Activated naive CD4-positive, alpha-beta T cell treated with anti-CD3 and anti-CD28 coated beads, Interleukin-2, amount 50 U/mL, for 16 hours (primary cell): ENCODE measurements at places on chromosomes 13 and 19.

- DNase-seq = no peak
These were observed 19.0 kb downstream of the EPS8L1 start for GRCh38 chr19:55094456-55095259.

DNA sequence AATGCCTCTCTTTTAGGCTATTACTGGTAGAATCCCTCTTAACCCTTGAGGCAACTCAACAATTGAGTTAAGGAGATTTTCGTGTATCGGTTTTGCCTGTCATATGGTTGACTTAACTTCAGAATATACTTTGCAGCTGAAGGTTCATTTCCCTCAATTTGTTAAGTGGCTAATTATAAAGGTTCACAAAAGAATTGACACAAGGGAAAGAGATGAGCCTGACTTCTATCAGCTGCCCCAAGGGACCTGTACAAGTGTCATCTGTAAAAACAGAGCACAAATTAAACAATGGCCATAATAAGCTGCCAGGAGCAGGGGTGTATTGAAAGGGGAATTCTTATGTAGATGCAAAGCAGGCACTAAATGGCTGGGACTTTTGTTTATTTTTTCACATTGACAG lies 334.8 kb upstream of the OBI1 start:
- DNase-seq = no peak

DNA sequence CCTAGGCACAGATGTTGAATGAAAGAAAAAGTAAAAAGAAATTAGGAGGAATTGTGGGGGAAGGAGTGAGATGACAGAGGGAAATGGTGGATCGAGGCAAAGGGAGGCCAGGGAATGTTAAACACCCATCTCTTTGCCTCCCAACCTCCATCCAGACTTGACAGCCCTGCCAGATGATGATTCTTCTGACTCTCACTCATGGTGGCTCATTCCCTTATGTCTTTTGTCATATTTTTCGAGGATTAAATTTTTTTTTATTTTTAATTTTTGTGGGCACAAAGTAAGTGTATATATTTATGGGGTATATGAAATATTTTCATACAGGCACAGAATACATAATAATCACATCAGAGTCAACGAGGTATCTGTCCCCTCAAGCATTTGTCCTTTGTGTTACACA lies 42.8 kb downstream of the ADGRE1 start:
- no peak for DNase-seq

DNA sequence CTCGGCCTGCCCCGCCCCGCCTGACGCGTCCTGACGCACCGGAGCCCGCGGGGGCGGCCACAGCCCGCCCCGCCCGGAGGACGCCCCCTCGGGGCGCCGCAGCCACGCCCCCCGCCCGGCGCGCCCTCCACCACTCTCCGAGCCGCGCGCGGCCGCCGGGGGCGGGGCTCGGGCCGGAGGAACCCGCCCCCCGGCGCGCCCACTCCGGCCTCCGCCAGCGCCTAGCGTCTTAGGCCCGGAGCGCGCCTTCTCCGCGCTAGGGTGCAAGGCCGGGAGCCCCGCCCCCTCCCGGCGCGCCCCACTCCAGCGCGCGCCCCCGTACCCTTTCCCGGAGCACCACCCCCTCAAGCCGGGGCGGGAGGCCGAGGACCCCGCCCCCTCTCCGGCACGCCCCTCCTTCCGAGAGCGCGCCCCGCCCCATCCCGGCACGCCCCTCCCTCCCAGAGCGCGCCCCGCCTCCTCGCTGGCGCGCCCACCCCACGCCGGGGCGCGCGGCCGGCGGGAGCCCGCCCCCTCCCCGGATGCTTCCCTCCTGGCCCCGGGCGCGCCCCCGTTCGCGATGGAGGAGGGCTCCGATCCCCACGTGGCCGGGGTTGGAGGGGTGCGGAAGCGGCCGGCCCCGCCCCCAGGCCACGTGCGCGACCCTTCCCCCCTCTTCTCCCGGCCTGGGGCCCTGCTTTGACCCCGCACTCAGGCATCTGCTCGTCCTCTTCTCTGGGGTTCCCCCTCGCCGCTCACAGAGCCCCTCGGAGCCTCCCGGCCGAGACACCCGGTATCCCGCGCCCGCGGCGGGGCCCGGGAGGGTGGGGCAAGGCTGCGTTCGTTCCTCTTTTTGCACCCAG lies 480 bp upstream of the KLF16 start:
- peak; percentile 96 for DNase-seq

DNA sequence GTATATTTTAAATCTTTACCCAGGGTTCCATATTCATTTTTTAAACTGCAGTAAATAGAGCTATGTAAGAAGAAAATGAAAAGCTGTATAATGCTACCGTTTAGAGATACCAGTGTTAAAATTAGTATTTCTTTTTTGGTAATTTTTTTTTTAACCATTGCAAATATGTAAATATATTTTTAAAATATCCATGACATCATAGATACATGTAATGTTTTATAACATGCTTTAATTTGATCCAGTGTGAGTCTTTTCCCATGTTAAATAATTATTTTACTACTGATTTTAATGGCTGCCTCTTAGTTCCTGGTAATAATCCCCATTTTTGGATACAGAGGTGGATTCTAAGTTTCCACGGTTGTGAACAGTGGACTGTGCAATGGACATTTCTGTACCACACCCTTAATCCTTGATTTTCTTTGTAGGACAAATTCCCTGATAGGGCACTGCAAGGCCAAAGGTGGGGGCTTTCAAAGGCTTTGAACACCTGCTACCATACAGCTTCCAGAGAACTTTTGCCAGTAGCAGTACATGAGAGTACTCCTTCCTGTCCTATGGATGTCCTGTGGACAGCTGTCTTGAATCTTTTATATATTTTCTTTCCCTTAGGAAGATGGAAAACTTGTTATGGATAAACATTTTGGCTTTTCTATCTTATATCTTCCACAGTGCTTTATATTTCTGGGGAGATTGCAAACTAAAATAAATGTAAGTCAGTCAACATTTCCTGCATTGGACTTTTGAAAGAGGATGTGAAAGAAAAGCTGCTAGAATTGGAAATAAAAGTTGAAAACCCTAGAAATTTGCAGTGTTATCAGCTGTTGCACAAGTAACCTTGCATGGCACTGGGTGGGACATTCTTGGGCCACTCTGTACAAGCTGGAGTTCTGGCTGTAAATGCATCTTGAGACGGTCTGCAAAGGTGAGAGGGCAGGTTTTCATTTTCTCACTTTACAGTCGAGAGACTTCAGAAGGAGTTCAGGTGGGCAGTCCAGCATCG lies 46.8 kb downstream of the ARHGEF7 start:
- no peak for DNase-seq

- DNase-seq = no peak
These were observed 3.0 kb downstream of the ENOX1 start for GRCh38 chr13:43783820-43784219.

- DNase-seq = no peak
These were observed 171.9 kb downstream of the ITGBL1 start for GRCh38 chr13:101624210-101624922.

- no peak for DNase-seq
These were observed 7.5 kb upstream of the SDHAF1 start for GRCh38 chr19:35987571-35987896.

- no peak for DNase-seq
These were observed 1.5 kb downstream of the EPSTI1 start for GRCh38 chr13:42990291-42991232.

- DNase-seq = peak; percentile 88
These were observed at the start of gene R3HDM4 for GRCh38 chr19:913080-913748. R3HDM4 (minus strand) TSS chr19:913219; CDS start chr19:913157, 62 bp downstream.

GRCh38 chr19:20167651-20168122 lies 673 bp downstream of the ZNF486 start:
- no peak for DNase-seq

DNA sequence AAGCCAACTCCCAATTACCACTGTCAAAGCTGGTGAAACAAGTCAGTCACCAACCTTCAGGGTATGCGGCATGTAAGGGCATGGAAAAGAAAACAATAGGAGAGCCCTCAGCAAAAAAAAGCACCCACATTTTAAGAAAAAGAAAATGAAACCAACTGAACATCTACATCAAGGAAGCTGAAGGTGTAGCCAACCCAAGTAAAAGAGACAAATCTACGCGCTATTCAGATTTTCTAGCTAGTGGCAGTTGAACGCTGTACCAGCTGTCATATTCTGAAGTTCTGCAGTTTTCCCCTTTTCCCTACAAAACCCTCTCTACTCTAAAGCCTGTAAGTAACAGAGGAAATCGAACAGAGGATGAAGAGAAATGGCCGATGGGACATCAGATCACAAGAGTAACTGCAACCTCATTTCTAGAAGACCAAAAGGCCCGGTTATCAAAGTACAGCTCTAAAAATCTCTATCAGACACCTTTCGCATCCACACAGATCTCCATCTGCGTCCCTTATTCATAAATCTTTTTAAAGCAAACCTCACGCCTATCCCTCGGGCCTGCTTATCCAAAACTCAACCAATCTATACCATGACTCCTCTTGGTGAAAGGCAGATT lies 1.4 kb downstream of the MYCBP2 start:
- no peak for DNase-seq
